ENCODE measurements at places on chromosomes 3 and 15.

DNA sequence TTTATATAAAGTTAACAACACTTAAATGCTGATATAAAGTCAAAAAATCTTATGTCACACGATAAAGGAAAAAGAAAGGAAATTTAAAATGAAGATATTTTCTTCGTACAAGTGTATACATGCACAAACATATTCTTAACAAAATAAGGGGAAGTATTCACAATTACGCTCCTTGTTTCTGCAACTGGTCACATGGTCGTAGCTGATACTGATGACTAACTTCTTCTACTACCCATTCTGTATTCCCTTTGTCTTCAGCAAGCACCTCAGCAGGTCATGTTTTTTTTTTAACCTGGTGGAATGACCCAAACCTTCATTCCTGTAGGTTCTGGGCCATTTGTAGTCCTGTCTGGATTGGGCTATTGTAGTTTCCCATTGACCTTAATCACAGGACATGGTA is 30.0 kb upstream of the CMTM8 start:
- no peak for DNase-seq

DNA sequence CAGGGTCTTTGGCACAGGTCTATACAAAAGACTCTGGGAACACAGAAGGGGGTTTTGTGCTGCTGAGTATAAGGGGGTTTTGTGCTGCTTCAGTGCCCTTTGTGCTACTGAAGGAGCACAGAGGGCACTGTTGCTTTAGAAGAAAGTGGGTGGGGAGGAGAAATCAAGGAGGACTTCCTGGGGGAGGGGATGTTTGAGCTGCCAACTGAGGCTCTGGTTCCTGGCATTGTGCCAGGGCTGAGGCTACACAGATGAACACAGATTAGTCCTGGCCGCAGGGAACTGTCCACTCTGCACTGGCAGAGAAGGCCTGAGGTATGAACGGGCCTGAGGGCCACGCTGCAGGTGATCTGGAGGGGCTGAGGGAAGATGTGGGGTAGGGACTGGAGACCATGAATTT is 32.2 kb upstream of the SEC13 start:
- no peak for DNase-seq

GRCh38 chr3:71542521-71543370 is 40.8 kb downstream of the FOXP1 start:
- DNase-seq = peak; percentile 30

GRCh38 chr3:187507905-187508304 is 139.7 kb downstream of the RTP4 start:
- no peak for DNase-seq

DNA sequence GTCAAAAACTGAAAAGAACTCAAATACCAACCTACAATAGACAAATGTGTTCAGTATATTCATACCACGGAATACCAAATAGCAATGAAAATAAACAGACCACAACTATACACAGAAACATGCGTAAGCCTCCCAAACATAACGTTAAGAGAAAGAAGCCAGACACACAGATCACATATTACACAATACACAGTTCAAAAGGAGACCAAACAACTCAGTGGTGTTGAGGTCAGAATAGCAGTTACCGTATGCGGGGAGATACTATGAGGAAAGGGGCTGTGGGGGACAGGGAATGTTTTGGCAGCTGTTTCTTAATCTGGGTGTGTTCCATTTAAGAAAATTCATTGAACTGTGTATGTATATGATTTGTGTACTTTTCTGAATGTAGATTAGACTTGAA is 6.6 kb downstream of the OSBPL10 start:
- no peak for DNase-seq

- DNase-seq = no peak
Measured at GRCh38 chr3:171380711-171381425, 79.3 kb downstream of the TNIK start.

DNA sequence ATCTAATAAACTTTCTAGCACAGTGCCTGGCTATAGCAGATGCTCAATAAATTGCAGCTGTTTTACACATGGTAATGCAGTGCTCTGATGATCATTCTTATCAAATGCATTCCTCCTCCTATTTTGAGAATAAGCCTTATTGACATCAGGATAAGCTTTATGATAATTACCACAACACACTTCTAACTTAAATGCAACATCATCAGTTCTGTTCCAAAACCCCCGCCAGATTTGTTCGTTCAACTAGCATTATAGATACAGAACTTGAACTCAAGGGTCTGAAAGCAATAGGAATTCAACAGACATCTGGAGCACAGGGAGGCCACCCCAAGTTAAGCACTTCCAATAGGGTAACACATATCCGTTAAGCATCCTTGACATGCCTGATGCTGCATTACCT is 684.4 kb upstream of the LMCD1 start:
- no peak for DNase-seq

DNA sequence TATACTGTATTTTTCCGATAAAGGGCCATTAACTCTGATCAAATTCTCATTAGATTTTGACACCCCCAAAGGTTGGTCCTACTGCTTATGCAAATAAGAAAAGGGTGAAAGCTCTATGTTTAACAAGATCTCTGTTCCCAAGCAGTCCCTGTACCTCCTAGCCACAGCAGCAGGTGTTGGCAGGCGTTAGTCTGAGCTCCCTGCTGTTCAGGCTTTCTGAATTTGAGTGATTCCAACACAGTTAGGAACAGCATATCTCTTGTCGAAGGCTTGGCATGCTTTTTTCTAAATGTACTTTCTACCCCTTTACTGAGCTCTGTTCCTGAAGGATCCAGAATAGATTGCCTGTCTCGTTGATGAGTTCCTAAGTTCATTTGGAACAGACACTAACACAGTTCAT is 42.3 kb downstream of the MITF start:
- DNase-seq = no peak

GRCh38 chr15:90489514-90489913 is 40.2 kb upstream of the CRTC3 start:
- no peak for DNase-seq

DNA sequence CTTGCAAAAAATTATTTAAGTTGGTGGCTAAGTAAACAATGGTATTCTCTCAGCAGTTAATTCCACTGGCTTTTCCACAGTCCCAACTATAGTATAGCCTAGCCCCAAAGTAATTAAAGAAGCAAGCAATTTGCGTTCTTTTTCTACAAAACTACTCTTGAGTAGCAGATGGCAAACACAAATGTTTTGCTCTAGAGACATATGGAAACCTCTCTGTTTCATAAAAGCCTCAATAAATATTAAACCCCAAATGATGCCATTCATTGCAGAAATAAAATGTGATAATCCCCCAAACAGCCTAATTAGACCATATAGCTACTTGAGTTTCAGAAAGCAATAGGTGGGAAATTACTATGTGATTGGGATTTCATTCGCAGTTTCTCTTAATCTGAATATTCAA is 8.7 kb upstream of the RAB8B start:
- no peak for DNase-seq

GRCh38 chr15:23854912-23855659 is 168.0 kb upstream of the NDN start:
- no peak for DNase-seq

DNA sequence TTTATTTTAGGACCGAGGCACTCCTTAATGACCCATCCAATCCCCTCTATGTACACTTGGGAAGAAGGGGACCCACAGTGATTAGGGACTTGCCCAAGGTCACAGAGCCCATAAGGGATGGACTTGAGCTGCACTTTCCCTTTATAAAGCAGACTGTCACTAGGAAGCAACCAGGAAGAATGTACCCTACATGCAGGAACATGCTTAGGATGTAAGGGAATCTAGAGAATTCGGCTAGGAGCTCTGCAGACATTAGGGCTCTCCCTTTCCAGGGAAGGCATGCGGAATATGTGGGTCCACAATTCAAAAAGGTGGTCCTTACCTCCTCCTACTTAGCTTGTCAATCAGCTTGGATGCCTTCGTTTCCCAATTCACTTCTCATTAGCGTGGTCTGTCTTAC is 78.7 kb downstream of the TMEM266 start:
- no peak for DNase-seq

GRCh38 chr3:131803113-131803512 is 231.7 kb downstream of the CPNE4 start:
- no peak for DNase-seq

GRCh38 chr3:21392526-21392925 is 358.5 kb downstream of the ZNF385D start:
- DNase-seq = no peak

DNA sequence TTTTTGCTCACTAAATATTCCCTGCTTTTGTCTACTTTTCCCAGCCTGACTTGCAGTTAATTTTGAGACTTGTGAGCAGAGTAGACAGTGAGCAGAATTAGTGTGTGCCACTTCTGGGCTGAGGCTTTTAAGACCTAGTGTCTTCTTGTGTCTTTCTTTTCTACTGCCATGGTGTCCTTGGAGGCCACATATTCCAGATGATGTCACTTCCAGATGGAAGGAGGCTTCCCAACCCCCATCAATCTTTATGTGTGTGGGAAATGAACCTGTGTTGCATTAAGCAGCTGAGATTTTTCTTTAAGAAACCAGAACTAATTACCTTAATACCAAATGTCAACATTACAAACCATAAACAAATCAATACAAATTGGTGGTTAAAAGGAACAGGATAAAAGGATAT is 774.7 kb upstream of the ROBO1 start:
- no peak for DNase-seq

DNA sequence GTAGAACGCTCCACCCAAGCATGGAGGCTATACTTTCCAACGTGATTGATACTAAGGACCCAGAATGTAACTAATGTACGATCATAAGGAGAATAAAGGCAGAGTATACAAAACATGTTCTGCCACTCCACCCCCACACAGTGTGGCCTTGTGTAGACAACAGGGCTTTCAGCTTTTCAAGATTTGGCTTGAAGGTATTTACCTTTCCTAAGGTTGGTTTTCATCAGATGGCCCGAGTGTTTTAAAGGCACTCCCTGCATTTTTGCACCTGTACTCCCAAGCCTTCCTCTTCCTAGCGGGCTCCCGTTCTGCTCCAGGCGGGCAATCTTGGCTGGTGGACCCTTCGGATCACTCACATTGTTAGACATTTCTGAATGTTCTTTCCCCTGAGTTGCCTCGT is 4.6 kb downstream of the SATB1 start:
- no peak for DNase-seq

DNA sequence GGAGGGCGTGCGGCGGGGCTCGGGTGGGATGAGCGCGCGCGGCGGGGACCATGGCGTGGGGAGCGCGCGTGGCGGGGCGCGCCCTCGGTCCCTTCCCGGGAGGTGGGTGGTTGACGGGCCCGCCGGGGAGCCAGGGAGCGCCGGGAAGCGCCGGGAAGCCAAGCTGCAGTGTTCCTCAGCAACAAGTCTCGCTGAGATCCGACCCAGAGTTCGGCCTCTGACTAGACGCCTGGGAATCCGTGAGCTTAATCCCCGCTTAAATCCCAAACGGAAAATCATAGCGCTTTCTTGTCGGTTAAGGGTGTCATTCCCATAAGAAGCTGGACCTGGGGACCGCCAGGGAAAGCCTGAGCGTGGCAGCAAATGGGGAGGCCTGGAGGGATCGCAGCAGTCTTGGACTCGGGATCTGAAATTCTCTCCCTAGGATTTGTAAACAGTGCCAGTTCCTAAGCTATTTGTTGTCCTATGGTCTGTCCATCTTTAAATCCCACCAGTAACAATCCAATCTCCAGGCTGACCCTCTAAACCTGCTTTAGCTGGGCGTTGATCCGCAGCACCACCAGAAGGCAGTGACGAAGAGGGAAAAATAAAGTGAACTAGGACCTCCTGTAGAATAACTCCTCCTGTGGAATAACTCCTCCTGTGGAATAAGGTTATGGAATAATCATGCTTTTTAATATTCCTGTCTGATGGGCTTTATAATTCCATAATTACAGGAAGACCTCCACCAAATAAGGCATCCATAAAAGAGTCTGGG is 570 bp upstream of the NEDD4 start:
- DNase-seq = peak; percentile 45

Data from foreskin melanocyte (primary cell).